ENCODE measurements at places on chromosomes 5 and 9.

GRCh38 chr5:173659423-173659822 is 43.0 kb upstream of the BOD1 start:
- no peak for DNase-seq

- DNase-seq, result no peak
These were observed 89.7 kb upstream of the OSMR start for GRCh38 chr5:38756068-38756467.

GRCh38 chr9:98291820-98292219 is 36.4 kb upstream of the TBC1D2 start:
- no peak for DNase-seq

DNA sequence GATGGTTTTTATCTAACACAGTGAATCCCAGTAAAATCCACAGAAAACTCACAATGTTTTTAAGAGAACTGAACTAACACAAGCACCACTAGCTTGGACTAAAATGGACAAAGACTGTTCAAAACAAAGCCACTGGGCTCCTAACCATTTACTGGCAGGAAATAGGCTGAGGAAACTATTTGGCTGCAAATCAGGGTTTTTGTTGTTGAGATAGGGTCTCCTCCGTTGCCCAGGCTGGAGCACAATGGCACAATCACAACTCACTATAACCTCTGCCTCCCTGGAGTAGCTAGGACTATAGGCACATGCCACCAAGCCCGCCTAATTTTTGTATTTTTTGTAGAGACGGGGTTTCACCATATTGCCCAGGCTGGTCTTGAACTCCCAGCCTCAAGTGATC is 99.7 kb downstream of the THBS4 start:
- no peak for DNase-seq

DNA sequence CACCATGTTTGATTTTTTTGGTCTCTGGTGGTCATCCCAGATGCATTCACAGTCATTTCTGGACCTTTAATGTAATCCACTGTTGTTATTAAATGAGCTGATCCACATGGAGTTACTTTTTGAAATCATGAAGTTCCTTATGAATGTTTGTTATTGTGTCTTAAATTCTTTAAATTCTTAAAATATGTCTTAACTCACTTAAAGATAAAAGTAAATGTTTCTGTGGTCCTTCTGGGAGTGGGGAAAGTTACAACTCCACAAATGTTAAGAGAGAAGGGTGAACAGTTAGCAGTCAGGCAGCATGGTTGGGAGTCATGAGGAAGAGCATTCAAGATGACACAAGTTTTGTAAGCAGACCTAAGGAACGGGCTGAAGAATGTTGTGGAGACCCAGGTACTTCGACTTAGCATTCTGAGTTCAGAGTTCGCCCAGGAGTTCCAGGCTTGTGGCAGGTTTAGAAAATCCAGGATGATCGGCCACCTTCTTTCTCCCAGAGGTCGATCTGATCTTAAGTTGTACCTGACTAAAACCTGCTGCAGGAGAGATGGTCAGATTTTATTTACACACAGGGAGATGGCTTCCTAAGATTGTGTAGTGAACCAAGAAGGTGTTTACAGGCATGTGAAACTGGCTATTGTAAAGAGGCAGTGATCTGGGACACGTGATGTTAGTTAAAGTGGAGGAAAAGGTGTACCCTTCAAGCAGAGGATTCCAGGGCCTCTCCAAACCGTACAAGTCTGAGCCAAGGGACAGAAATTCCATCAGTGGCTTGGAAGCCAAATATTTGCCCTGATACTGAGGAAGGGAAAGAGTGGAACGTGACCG is 17.2 kb downstream of the SLC1A1 start:
- DNase-seq, result no peak

GRCh38 chr5:173243831-173244305 is 8.9 kb upstream of the NKX2-5 start:
- DNase-seq, result no peak

DNA sequence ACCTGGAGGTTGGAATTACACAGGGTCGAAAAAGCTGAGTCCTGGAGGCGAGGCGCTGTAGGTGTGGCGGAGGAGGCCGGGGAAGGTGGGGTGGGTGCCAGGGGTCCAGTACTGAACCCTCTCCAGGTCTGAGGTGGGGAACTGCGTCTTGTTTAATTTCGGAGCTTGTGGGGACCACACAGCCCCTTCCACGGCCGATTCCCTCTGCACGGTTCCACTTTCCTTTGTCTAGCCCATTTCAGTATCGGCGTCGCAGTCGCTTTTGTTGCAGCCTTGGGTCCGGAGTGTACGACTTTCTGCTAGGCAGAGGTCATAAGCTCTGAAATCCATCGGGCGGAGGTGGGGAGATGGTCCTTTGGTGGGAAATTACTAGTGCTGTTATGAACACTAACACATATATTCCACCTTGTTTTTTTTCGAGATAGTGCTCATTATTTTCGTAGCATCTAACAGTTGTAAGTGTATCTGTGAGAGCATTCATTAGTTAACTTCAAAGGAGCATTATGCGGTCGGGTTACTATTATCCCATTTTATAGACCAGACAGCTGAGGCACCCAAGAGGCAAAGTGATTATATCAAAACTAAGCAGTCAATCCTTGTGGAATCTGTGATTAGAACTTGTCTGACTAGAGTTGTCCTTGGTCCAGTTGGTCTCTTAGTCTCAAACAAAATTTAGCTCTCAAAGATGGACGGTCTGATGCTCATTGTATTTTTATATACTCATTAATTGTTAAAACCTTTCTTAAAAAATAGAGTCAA is 737 bp downstream of the RNF180 start:
- no peak for DNase-seq

DNA sequence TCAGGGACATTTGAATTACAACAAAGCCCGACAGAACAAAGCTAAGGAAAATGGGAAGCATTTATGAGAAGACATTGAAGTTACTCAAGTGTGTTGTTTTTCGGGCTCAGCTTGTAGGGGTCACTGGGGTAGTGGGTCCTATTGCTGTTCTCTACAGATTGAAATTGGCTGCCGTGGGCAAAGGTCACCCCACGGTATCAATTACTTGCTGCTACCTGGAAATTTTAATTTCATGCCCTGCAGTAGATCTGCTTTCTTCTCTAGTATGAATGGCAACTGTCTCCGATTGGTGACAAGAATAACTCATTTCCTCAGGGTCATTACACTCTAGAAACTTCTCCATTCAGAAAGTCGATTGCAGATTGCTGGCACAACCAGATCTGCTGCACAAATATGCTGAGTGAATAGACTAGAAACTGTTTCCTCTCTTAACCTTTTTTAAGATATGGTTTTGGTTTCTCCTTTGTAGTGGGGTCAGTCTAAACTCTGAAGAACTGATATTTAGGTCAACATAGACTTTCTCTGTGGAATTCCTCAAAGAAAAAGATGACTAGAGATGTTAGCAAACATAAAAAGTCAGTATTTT is 454.1 kb downstream of the ARHGEF28 start:
- no peak for DNase-seq

- DNase-seq, result no peak
These were observed 1.0 kb upstream of the UBTD2 start for GRCh38 chr5:172284611-172284980.

DNA sequence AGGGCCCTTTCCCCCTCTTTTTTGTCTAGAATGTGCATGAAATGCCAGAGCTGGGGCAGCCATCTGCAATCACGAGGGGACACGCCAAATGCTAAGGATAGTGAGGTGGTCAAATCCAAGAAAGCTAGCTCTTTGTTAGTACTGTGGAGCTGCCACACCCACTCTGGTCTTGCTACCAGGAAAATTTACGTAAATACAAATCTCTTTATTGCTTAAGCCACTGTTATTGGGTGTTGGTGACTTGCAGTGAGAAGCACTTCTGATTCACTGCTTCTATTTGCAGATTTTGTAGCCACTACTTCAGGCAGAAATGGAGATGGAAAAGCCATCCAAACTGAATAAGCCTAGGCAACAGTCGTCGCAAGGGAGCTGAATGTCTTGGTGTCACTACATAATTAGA is 25.6 kb upstream of the SUSD1 start:
- no peak for DNase-seq

DNA sequence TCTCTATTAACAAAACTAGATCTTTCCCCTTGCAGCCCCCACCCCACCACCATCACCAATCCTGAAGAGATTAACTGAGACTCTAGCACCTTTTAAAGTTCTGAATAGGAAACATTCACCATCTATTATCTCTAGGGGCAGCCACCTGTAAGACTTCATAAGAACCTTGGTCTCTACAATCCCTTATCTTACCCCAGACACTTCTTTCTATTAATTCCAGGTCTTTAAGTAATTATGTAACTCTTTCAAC is 180.2 kb upstream of the FBXL17 start:
- DNase-seq, result no peak

DNA sequence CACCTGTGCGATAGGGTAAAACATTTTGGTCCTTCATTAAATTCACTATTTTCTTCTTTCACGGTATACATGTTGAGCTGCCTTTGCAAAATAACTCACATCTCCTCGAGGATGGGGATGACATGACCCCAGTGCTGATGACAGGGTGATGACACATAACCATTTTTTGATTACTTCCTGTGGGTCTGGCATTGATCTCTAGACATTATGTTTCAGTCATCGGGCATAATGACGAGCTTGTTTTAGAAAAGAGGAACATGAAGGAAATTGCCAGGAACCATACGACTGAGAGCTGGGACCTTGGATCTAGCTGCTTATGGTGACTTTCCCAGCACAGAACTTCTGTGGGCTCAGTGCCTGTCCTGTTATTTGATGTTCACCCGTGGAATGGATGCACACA is 25.2 kb downstream of the COL5A1 start:
- no peak for DNase-seq

GRCh38 chr5:87139795-87140194 is 127.9 kb upstream of the RASA1 start:
- DNase-seq, result no peak

DNA sequence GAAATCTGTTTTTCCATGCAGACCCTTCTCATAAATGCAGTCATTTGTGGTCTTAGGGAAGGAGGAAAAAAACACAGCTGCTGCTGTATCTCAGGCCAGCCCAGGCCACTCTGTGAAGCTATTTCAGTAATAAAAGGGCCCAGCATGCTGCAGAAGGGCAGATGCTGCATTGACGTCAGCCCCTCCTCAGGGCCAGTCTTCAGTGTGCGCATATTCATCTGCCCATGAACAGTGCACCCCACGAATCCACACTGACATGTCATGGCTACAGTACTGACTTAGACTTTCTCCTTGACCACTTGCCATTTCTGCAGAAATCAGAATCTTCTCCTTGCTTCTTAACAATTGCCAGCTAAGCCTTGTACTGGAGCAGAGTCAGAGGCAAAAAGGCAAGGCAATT is 304.7 kb downstream of the GABRG2 start:
- no peak for DNase-seq

DNA sequence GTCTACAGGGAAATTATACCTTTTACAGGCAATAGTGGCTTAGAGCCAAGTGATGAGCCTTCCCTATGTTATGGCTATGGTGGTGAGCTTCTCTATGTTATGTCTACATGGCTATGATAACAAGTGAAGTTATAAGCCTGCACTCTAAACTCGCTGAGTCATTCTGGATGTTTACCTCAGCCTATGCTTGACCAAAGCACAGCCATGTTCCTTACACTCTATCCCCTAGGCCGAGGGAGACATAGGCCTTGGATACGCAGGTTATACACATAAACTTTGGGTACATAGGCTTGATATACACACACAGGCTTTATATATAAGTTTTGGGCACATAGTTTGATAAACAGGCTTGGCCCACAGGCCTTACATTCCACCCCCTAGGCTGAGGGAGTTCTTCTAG is 13.8 kb downstream of the DMAC1 start:
- DNase-seq, result no peak

DNA sequence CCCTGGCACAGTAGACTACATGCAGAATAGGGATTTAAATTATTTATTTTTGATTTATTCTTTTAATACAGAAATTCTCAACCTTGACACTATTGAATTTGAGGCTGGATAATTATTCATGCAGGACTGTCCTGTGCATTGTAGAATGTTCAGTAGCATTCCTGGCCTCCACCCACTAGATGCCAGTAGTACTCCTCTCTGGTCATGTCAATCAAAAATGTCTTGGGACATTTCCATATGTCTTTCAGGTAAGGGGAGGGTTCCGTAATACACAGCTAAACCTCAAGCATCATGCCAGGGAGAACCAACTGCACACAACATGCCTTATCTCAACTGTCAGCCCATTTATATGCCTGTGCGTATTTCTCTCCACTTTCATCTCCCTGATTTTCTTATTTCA is 231.8 kb downstream of the BRINP1 start:
- no peak for DNase-seq

- no peak for DNase-seq
These were observed 28.2 kb downstream of the FEM1C start for GRCh38 chr5:115516372-115516771.

DNA sequence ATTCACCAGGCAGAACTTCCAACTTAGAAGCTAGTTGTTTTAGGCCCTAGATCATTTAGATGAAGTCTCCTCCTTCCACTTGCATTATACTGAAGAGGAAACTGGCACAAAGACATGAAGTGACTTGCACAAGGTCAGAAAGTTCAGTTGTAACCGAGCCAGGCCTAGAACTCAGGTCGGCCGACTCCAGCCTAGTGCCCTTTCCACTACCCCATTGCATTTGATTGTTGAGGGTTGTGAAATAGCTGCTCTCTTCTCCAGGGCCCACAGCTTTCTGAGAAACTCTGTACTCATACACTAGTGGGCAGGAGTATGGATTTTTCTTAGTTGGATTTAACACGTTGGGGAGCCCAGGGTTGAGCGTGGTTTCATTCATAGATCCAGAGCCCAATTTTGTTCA is 5.6 kb downstream of the ZNF462 start:
- no peak for DNase-seq

GRCh38 chr5:170748951-170749471 is 34.5 kb upstream of the GABRP start:
- DNase-seq, result no peak

DNA sequence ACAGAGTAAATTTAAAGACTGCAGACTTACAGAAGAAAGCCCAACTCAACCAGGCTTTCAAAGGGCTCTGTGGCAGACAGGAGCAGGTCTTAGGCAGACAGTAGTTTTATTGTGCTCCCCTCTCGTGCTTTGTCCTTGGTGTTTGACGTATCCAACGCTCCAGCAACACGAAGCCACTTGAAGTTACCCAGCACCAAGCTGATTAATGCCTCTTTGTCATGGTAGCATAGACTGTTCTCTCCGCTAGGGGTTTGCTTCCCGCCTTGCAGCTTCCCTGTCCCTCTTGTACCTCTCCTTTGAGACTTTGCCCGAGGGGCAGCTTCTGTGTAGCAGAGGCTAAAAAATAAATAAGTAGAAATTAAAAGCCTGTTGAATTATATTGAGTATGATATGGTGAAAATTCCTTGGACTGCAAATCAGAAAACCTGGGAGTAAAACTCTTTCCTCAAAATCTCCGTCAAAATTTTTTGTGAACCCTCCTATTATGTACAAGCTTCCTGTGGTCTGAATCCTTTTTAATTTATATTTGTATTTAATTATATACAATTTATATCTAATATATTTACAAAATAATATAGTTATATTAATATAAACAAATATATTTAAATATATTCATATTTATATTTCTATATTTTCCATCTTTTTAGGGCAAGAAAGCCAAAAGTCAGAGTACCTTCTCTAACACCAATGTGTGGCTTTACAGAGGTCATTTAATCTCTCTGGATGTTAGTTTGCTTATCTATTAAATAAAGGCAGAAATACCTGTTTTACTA is 405.4 kb downstream of the DMAC1 start:
- DNase-seq, result peak; percentile 64
